ENCODE measurements at places on chromosomes 3 and 15.

GRCh38 chr3:54792584-54792983, 135.3 kb downstream of the LRTM1 start:
- no peak for DNase-seq

GRCh38 chr3:137767538-137768360, 3.6 kb downstream of the SOX14 start:
- DNase-seq: no peak

- DNase-seq: no peak
These were observed 250.0 kb upstream of the SLCO3A1 start for GRCh38 chr15:91603384-91604080.

GRCh38 chr3:120839120-120839519, 68.9 kb upstream of the STXBP5L start:
- DNase-seq: no peak

- DNase-seq: no peak
These were observed 43.0 kb downstream of the NEK10 start for GRCh38 chr3:27326202-27326601.

- no peak for DNase-seq
These were observed 22.8 kb upstream of the RFTN1 start for GRCh38 chr3:16536344-16536663.

GRCh38 chr15:88238618-88239430, 17.7 kb downstream of the NTRK3 start:
- no peak for DNase-seq

DNA sequence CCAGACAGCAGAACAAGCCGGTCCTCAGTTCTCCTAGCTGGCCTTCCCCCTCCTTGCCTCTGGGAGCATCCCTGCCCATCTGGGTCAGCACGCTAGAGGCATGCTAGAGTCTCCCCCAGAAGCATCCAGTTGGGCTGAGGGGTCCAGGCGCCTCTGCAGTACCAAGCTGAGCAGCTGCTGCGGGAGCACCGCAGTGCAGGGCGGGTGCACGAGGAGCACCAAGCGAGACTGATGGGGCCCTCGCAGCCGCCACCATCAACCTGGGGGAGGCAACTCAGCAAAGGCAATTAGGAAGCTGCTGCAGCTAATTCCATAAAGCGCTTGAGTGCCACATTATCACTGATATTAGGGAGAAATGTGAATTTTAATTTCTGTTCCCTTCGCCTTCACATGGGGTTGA, 12.4 kb downstream of the CACNA2D3 start:
- DNase-seq: no peak
